Articular chondrocyte of knee joint (primary cell): ENCODE measurements at places on chromosomes 1 and 21. TPM values are rescaled to one million over a fixed set of nuclear protein-coding genes. Genes with fewer than 3 reads are reported as not detected.

The TNNT2 gene
- total RNA-seq: not detected in 2 replicates

The GOLT1A gene
- not detected in 2 replicates for total RNA-seq

The SPRR2B gene
- not detected in 2 replicates for total RNA-seq

The PHTF1 gene
- total RNA-seq: 42.8 and 43.5 TPM in 2 replicates

The SMPDL3B gene
- total RNA-seq: not detected in 2 replicates

The IPO9 gene
- total RNA-seq: 25.3 and 28.8 TPM in 2 replicates

The PPIAL4G gene
- under 0.01 TPM in 2 replicates for total RNA-seq

The NEXN gene
- total RNA-seq: 10.4 and 18.9 TPM in 2 replicates

The BMP8B gene
- total RNA-seq: under 0.01 TPM in 1 of 2 replicates, not detected in the other

The EFNA3 gene
- total RNA-seq: 0.65 and 1.6 TPM in 2 replicates

The LMOD1 gene
- 1.4 and 3.5 TPM in 2 replicates for total RNA-seq

The OR2AK2 gene
- not detected in 2 replicates for total RNA-seq

The MYBPH gene
- 0.52 and 0.54 TPM in 2 replicates for total RNA-seq

The S100A13 gene
- 99.6 and 142 TPM in 2 replicates for total RNA-seq

The FAM163A gene
- not detected in 2 replicates for total RNA-seq

The AIM2 gene
- total RNA-seq: not detected in 2 replicates

The AKR1A1 gene
- total RNA-seq: 94.7 and 102 TPM in 2 replicates

The CD58 gene
- total RNA-seq: 14.6 and 16.3 TPM in 2 replicates

The KRTAP13-2 gene
- not detected in 2 replicates for total RNA-seq

The HYI gene
- total RNA-seq: 27.5 and 31.5 TPM in 2 replicates

The HS2ST1 gene
- total RNA-seq: 28.3 and 32.4 TPM in 2 replicates

The FCMR gene
- total RNA-seq: 0.65 TPM in 1 of 2 replicates, not detected in the other

The RPS6KC1 gene
- total RNA-seq: 42.2 and 42.3 TPM in 2 replicates

The FCGR2B gene
- not detected in 2 replicates for total RNA-seq

The LHX4 gene
- total RNA-seq: under 0.01 TPM in 1 of 2 replicates, not detected in the other

The ELF3 gene
- 0.13 and 0.32 TPM in 2 replicates for total RNA-seq

The TRPM2 gene
- total RNA-seq: under 0.01 TPM in 1 of 2 replicates, not detected in the other

The CTSK gene
- total RNA-seq: 73.8 and 100 TPM in 2 replicates

The NR5A2 gene
- total RNA-seq: 0.11 and 0.13 TPM in 2 replicates

The ALPL gene
- total RNA-seq: 8.1 and 15.7 TPM in 2 replicates

The OR2L3 gene
- not detected in 2 replicates for total RNA-seq

The DNM3 gene
- 2.4 and 3.8 TPM in 2 replicates for total RNA-seq

The SLC6A9 gene
- total RNA-seq: 9.0 and 9.8 TPM in 2 replicates

The NBPF4 gene
- 0.11 TPM in 1 of 2 replicates, not detected in the other for total RNA-seq

The FAM177B gene
- total RNA-seq: not detected in 2 replicates

The SLC1A7 gene
- total RNA-seq: under 0.01 and 0.11 TPM in 2 replicates

The GIPC2 gene
- 0.13 and 0.22 TPM in 2 replicates for total RNA-seq

The HOOK1 gene
- total RNA-seq: under 0.01 TPM in 2 replicates

The S100A16 gene
- total RNA-seq: 128 and 138 TPM in 2 replicates

The ZFP69B gene
- 3.5 and 3.9 TPM in 2 replicates for total RNA-seq

The PPCS gene
- total RNA-seq: 49.5 and 61.9 TPM in 2 replicates

The TMEM82 gene
- not detected in 2 replicates for total RNA-seq

The CYP4A11 gene
- total RNA-seq: not detected in 2 replicates

The FMO1 gene
- not detected in 2 replicates for total RNA-seq

The BLACAT1 gene
- total RNA-seq: under 0.01 and 0.13 TPM in 2 replicates

The ISG20L2 gene
- 15.6 and 19.5 TPM in 2 replicates for total RNA-seq

The LYPLAL1 gene
- total RNA-seq: 60.9 and 72.7 TPM in 2 replicates

The SHE gene
- 2.7 and 4.8 TPM in 2 replicates for total RNA-seq

The BNIPL gene
- total RNA-seq: 0.32 and 0.52 TPM in 2 replicates

The PRKAA2 gene
- 1.6 and 2.5 TPM in 2 replicates for total RNA-seq
